D721Med (cell line): ENCODE measurements at places on chromosomes 4 and X.

DNA sequence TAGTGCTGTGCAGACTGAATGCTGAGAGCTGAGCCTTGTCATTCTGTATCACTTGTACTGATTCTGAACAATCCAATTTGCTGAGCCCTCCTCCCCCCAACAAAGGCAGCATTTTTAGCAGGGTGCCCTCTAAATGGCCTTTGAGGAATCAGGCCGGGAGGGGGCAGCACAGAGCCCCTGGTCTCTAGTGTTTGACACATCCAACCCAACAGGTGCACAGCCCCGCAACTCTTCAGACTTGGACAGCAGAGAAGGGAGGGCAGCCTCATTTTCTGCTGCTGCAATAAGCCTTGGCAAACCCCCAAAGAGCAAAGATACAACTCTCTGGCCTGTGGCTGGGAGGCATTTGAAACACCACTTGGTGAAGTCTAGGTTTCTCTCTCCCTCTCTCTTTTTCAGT, 3.4 kb downstream of the ATP1B4 start:
- DNase-seq = no peak

- no peak for DNase-seq
Observed at GRCh38 chr4:177367336-177367735, 57.7 kb downstream of the NEIL3 start.

GRCh38 chr4:140289486-140289885, 84.0 kb upstream of the SCOC start:
- no peak for DNase-seq

- DNase-seq = no peak
Observed at GRCh38 chr4:15691346-15692135, 9.9 kb downstream of the FAM200B start.

DNA sequence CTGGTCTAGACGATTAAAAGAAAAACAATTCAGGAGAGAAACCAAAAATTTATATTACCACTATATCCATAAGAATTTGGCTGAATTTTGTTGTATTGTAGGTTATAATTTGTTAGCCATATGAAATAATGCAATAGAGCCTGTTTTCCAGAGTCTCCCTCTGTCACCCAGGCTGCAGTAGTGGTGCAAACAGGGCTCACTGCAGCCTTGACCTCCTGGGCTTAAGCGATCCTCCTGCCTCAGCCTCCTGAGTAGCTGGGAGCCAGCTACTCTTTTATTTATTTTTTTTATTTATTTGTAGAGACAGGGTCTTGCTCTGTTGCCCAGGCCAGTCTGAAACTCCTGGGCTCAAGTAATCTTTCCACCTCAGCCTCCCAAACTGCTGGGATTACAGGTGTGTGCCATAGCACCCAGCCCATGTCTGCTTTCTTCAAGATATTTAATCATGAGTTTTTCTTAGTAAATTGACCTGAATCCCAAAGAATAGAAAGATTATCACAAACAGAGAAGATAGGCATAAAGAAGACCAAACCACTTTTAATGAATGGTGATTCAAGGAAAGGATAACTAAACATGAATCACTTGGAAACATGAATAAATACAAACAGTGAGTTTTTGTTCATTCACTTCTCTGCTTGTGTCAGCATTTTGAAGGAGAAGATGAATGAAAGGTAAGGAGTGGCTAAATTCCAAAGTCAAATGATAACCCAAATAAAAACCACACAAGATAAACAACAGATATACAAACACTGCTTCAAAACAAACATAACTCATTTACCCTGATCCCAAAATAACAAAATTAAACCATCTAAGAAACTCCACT, 82.1 kb downstream of the PPP3CA start:
- DNase-seq = no peak

GRCh38 chrX:85836868-85837267, 210.5 kb downstream of the CHM start:
- DNase-seq = no peak

DNA sequence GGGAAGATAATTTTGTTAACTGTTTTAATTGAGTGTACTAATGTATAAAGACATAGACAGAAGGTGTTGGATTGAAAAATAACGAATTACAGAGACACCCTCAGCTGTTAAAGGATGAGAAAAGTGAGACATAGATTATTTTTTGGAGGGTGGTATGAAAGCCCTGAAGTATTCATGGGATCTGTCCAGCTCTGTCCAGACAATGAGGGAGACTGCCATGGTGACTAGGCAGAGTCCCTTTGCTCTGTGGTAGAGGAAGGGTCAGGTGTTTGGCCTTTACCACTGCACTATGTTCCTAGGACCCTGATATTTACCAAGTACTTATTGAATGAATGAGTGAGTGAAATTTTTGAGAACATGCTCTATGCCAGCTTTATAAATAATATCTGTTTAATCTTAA, 11.4 kb downstream of the FGF2 start:
- no peak for DNase-seq

GRCh38 chr4:89618151-89618550, 218.8 kb downstream of the SNCA start:
- DNase-seq = no peak

GRCh38 chr4:56995525-56995924, 16.8 kb downstream of the POLR2B start:
- no peak for DNase-seq

- DNase-seq = no peak
Observed at GRCh38 chr4:27910227-27910626, 1049.6 kb downstream of the STIM2 start.

GRCh38 chr4:18025288-18025687, 3.7 kb upstream of the LCORL start:
- DNase-seq = no peak

- DNase-seq = no peak
Observed at GRCh38 chr4:1939664-1940509, 68.7 kb downstream of the NSD2 start.

DNA sequence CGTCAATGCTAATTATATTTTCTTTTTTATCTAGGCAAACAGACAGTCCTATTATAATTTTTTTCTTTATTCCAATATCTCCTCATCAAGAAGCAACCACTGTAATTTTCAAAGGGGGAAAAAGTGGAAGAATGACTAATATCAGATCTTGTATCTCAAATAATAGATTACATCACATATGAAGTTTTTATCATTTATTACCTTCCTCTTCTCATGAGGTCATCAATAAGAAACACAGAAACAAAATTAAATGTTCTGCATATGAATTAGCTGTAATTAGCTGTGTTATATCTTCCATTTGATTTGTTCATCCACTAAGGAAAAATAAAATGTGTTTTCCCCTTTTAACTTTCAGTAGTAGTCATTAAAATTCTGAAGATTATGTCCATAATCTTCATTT, 14.3 kb downstream of the PRSS12 start:
- no peak for DNase-seq

DNA sequence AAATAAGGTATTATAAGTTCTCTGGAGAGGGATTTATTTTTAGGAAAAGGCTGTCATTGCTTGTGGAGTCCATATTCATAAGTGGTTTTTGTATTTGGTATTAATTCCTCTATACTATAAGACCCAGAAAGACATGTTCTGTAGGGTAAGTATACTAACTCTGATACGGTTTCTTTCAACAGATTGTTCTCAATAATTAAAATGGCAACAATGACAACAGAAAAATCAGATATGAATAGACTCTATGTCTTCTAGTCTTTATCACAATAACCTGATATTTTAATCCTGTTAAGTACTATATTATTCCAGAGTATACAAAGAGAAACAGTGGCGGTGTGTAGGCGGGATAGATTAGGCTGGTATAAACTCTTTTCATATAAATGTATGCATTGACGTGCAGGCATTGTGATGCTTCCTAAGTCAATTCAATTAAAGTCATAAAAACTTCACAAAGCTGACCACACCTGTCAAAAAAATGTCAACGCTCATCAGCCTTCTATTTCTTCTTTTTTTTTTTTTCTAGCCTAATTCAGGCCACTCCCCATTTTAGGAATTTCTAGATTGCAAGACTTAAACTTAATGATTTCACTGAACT, 150.4 kb downstream of the TRIML1 start:
- DNase-seq = no peak

- DNase-seq = no peak
Observed at GRCh38 chr4:156472624-156473023, 499.0 kb downstream of the PDGFC start.

DNA sequence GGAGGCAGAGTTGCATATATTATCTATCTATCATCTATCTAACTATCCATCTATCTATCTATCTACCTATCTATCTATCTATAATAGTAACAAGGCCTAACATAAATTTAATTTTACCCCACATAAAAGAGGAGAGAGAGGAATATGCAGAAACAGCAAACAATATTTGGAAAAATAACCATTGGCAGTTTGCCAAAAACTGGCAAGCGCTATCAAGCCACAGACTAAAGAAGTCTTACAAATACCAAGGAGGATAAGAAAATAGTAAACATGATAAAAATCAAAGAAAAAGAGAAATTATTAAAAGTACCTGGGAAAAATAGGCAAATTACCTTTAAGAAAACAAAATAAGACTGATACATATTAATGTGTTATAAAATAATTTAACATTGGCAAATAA, 230.8 kb downstream of the CPXCR1 start:
- DNase-seq = no peak

DNA sequence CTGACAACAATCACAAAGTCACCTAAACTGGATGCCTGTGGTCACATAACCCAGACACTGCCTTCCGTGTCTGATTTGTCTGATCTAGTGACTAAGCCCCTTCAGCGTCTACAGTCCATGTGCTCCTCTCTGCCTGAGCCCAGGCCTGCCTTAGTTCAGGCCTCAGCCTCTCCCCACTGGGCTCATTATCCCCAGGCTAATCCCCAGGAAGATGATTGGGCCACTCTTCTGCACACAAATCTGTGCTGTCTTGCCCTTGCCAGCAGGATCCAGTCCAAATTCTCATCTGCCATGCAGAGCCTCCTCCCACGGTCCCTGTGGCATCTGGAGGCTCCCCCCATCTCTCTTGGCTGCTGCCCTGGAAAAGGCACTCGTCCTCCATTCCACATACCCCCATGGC, 96.5 kb downstream of the SLC2A9 start:
- no peak for DNase-seq

- DNase-seq = no peak
Observed at GRCh38 chrX:73758250-73758649, 195.3 kb downstream of the CHIC1 start.
